Thymus (tissue), 14 donors: ENCODE measurements at places on chromosomes 2 and 18. TPM values are rescaled to one million over a fixed set of nuclear protein-coding genes. Genes with fewer than 3 reads are reported as not detected.

GRCh38 chr2:59027320-59027719 lies 786.2 kb upstream of the FANCL start:
- DNase-seq = no peak

DNA sequence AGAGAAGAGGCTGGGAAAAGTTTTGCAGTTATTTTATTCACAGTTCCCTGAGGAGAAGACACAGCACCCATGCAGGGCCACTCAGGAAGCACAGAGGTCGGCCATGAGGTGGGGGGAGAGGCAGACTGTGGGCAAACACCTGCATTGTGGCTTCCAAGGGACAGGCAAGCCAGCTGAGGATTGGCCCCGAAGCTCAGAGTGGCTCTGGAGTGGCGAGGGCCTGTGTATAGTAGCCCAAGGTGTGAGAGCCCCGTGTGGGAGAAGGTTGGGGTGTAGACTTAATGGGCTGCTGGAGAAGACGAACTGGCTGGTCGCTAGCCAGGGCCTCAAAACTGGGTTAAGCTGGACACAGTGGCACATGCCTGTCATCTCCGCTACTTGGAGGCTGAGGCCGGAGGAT lies 218.7 kb downstream of the FHOD3 start:
- DNase-seq = no peak

GRCh38 chr2:239199041-239199768 lies 201.6 kb downstream of the HDAC4 start:
- DNase-seq = no peak

GRCh38 chr2:232325324-232326273 lies 53.0 kb upstream of the ALPP start:
- no peak for DNase-seq

DNA sequence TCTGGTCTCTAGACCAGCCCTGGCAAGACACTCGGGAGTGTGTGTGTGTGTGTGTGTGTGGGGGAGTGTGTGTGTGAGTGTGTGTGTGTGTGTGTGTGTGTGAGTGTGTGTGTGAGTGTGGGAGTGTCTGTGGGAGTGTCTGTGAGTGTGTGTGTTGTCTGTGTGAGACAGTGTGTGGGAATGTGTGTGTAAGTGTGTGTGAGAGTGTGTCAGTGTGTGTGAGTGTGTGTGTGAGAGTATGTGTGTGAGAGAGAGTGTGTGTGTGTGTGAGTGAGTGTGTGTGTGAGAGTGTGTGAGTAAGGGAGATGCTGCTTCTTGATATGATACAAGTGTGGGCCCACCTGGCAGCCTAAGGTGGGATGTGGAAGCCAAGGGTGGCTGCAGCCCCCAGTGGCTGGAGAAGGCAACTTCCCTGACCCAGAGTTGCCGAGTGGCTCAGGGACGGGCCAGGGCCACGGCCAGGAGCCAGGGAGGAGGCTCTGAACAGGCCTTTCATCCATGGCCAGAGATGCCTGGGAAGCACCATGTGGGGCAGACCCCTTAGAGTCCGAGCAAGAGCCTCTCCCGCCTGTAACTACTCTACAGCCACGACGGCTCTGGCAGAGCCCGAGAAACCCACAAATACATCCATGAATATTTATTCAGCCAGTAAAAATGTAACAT lies 159.3 kb upstream of the MYCN start:
- no peak for DNase-seq

GRCh38 chr18:57555134-57555533 lies 31.4 kb downstream of the FECH start:
- DNase-seq = no peak

GRCh38 chr2:150467621-150467963 lies 19.9 kb downstream of the RND3 start:
- no peak for DNase-seq

GRCh38 chr2:239852272-239852671 lies 172.9 kb downstream of the NDUFA10 start:
- DNase-seq = no peak

GRCh38 chr18:36187193-36187825 lies at the start of gene MOCOS:
TSS of gene MOCOS (plus strand) at chr18:36187497. CDS start at chr18:36187540, 43 bp downstream.
- peak; percentile 9 for DNase-seq

DNA sequence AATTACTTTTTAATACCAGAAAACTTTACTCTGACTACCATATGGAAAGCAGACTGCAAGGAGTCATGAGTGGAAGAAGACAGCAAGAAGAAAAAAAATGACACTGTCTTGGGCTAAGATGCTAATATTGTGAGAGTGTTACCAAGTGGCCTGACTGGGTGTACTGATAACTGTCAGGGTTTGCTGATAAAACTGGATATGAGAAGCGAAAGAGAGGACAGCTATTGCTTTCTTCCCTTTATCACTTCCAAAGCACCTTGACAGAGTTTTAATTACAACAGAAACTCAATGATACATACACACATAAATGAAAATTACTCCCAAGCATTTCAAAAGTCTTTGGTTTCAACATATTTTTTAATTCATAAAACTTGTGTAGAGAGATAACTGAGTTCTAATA lies 368.5 kb downstream of the ZEB2 start:
- DNase-seq = no peak

GRCh38 chr2:8346208-8346607 lies 335.6 kb upstream of the ID2 start:
- DNase-seq = no peak

DNA sequence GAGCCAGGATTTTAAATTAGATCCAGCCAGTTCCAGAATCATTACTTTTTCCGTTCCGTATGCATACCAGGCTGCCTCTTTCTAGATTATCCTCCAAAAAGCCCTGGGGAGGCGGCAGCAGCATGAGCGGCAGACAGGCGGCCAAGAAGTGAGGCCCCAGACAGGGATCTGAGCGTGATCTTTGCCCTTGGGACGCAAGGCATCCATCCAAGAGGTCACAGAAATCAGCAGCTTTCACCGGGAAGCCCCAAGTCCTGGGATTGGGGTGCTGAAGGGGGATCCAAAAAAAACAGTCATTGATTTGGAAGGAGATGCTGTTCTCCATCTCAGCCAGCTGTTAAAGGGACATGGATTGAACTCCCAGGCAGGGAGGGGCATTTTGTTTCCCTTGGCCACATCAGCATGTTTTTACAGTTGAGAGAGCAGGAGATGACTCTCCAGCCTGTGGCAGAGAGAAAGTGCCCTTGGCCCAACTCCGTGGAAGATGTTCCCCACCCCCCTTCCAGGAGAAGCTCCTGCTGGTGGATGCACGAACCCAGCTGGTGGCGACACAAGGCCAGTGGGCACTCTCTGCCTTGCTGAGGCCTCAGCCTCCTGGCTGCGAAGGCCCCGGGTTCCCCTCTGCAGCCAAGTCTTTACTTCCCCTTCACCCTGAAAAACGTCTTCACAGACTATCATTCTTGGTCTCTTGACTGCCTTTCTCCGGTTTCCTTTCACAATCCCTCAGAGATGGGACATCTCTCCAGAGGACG lies 265.6 kb downstream of the ANAPC1 start:
- no peak for DNase-seq

DNA sequence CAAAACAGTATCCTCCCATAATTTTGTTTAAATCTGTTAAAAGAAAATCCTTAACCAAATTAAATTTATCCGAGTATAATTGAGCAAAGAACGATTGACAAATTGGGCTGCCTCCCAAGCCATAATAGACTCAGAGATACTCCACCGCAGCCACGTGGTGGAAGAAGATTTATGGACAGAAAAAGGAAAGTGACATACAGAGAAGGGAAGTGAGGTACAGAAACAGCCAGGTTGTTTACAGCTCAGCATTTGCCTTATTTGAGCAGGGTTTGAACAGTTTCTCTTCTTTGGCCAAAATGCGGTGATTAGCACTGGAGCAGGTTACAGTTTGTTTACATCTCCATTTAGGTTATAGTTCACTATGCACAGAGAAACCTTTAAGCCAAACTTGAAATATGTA lies 60.8 kb downstream of the KYNU start:
- no peak for DNase-seq

DNA sequence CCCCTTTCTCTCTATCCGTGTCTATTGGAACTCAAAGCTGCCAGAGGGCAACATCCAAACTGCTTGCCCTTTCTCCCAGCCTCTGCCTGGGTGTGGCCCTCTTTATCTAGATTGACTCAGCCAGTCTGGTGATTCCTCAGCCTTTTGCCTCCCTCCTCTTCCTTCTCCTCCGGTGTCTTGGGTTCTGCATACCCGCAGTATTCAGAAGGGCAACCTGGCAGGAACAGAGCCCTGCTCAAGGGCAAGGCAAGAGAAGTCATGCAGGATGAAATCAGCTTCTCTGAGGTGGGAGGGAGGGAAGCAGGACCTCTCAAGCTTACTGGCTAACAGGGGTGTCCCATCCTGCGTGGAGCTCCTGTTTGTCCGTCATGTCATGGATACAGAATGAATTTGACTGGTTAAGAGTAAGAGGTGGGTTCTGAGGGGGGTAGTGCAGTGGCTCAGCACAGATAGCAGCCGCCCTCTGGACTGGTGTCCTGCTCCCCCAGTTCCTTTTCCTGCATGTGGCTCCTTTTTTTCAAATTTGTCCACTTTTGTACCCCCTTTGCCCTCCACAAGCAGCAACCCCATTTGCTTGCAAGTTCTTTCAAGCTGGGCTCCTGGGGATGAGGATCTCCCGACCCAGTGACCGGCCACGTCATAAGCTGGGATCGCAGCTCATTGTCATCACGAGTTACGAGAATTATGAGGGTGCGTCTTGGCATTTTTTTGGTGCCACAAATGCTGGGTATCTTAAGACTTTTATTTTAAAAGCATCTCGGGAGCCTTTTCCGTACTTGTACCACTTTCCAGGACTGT lies 154.1 kb downstream of the FHOD3 start:
- DNase-seq = no peak

GRCh38 chr2:216430811-216431530 lies 18.7 kb downstream of the SMARCAL1 start:
- DNase-seq = no peak

DNA sequence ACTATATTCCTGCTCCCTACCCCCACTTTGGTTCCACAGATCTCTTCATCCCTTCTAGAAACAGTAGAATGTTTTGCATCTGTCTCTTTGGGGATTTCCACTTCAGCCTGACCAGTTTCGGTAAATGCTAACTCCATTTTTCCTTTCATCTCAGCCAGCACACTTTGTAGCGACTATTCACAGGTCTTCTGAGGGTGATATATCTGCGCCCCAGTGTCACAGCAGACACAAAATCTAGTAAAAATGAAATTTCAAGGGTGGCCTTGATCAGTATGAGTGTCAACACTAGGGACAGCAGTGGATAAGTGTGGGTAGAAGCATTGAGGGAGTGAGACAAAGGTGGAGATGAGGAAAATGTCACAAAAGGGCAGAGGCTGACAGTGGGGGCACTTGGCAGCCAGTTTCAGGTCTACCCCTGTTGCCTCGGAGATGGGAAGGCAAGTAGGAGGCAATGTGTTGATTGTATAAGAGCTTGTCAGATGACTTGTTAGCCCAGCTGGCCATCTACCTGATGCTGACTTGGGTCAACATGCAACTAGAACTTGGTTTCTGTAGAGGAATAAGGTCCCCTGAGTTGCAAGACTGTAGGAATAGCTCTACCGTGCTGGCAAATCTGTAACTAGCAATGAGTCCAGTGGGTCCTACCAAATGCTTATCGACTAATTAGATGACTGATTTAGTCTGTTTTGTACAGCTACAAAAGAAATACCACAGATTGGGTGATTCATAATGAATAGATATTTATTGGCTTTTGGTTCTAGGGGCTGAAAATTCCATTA lies 60.7 kb downstream of the CXCR4 start:
- no peak for DNase-seq

DNA sequence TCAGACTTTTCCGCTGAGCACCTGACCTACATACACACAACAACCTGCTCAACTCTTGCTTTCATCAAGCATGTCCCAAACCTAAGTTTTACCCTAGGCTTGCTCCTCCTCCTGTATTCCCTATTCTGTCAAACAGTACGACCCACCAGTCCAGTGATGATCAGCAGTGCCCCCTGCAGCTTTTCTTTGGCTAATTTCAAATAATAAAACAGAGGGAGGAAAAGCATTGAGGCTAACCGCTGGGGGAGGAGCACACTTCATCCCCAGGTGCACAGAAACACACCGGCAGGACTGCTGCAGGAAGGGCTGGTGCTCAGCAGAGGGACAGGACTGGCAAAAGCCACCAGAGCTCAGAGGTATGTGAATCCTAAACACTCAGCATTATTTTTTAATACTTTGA lies 21.2 kb downstream of the E2F6 start:
- DNase-seq = no peak

- DNase-seq = no peak
Observed at GRCh38 chr2:223007531-223007930, 44.5 kb upstream of the KCNE4 start.

DNA sequence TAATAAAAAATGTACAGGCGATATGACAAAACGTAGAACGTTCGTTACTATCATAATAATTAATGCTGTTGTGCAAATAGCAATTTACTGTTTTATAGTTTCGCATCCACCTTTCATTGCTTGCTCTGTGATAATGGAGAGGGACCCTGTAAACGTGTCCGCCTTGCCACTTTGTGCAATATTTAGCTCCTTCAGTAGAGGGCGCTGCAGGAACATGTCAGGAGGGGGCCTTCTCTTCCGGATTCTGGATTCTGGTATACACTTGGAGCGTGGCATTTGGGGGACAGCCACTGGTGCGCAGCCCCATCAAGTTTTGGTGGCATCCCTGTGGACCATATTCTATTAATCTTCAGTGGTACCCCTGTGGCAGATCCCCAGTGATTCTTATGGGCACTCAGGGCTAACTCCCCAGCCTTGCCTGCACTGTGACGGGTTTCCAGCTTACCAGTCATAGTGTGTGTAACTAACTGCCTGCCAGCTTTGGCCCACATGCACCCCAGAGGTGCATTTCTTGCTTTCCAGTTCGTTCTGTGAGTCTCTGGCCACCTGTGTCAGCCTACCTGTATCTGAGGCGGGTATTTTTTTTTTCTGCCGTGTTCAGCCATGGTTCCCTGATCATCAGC lies 140.3 kb downstream of the CYRIA start:
- no peak for DNase-seq

GRCh38 chr2:150008901-150009300 lies 421.3 kb upstream of the MMADHC start:
- DNase-seq = no peak

Gene UBE2F
- 50.7 TPM for total RNA-seq

Gene C2orf42
- total RNA-seq = 15.7 TPM

Gene GNLY
- 1.7 TPM for total RNA-seq

Gene CPLX4
- 0.05 TPM for total RNA-seq

Gene SIX3
- not detected for total RNA-seq

Gene LRRTM1
- total RNA-seq = not detected

Gene TNFAIP6
- total RNA-seq = 2.3 TPM

Gene PRKAG3
- not detected for total RNA-seq
